Ovary (tissue), 10 donors: ENCODE measurements at places on chromosomes 13 and 19. TPM values are rescaled to one million over a fixed set of nuclear protein-coding genes. Genes with fewer than 3 reads are reported as not detected.

Gene KIR2DL1
- 0.12 TPM for polyA plus RNA-seq

Gene TUBB4A
- 0.92 TPM for polyA plus RNA-seq

Gene JOSD2
- polyA plus RNA-seq: 42.5 TPM

Gene MYADM
- 86.3 TPM for polyA plus RNA-seq

Gene CHST8
- 1.6 TPM for polyA plus RNA-seq

Gene AXL
- 34.7 TPM for polyA plus RNA-seq
